Umbilical cord (tissue), 2 donors: ENCODE measurements at places on chromosomes 1 and 21.

DNA sequence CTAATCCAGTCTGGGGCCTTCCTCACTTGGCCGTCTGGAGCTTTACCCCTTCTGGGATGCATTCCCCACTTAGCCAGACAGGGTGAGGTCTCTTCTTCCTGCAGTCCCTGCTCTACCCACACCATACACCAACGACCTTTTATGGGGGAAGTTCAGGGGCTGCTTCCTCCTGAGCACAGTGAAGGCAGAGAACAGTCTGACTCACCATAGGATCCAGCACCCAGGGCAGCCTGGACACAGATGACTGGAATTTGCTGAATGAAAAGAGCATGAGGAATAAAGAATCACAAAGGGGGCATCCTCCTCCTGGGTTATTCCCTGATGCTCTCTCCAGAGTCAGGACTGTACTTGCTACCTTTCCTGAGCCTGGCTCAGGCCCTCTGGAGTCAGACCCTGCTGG, 4.6 kb upstream of the FOXE3 start:
- DNase-seq: no peak

DNA sequence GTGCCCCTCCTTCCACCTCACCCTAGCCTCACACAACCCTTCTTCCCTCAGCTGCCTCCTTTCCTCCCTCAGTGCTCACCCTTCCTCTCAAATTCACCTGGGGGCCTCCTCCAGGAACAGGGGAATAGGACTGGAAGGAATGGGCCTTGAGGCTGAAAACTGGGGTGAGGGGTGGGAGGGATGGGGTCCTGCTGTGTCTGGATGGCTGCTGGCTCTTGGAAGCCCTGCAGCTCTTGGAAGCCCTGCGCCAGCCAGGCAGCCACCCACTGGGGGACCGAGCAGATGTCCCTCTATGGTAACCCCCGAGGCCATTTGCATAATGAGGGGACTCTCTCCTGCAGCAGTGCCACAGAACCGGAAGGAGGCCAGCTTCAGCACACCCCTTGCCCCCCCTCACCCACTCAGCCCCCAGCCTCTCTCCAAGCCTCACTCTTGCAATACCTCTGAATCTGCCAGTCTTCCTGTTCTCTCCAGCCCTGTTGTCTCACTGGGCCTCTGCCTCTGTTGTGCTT, 85.2 kb downstream of the KIRREL1 start:
- DNase-seq: no peak

GRCh38 chr1:68191717-68192116, 40.6 kb downstream of the WLS start:
- no peak for DNase-seq

- no peak for DNase-seq
These were observed 73.8 kb downstream of the LYPLAL1 start for GRCh38 chr1:219247441-219247840.

DNA sequence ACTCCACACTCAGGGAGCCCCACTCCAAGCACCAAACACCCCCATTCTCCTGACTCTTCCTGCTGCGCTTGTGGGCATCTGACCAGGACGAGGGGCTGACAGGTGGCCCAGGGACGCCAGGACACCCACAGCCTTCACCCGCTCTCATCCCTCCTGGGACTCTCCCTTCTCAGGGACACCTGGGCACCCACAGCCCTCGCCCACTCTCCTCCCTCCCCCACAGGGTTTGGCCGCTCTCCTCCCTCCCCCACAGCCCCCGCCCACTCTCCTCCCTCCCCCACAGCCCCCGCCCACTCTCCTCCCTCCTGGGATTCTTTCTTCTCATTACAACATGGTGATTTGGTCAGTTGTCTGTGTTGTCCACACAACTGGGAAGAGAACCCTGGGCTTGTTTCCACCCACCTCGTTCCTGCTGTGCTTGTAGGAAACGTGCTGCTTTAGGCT, 43.4 kb downstream of the PRDM15 start:
- no peak for DNase-seq

GRCh38 chr1:94244816-94245215, 7.4 kb upstream of the ARHGAP29 start:
- no peak for DNase-seq

DNA sequence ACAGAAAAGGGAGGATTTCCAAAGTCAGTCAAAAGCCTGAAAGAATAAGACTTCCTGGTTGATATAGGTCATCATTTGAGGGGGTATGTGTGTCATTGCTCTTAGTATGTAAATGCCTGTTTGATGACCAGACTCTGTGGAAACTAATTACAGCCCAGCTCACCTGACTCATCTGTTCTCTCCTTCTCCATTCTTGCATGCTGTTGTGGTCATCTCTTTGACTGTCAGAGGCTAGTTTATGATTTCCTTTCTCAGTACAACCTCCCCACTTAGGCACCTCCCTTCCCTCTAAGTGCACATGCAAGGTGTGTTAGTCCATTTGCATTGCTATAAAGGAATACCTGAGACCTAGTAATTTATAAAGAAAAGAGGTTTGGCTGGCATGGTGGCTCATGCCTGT, 2.4 kb upstream of the C1orf116 start:
- DNase-seq: no peak

DNA sequence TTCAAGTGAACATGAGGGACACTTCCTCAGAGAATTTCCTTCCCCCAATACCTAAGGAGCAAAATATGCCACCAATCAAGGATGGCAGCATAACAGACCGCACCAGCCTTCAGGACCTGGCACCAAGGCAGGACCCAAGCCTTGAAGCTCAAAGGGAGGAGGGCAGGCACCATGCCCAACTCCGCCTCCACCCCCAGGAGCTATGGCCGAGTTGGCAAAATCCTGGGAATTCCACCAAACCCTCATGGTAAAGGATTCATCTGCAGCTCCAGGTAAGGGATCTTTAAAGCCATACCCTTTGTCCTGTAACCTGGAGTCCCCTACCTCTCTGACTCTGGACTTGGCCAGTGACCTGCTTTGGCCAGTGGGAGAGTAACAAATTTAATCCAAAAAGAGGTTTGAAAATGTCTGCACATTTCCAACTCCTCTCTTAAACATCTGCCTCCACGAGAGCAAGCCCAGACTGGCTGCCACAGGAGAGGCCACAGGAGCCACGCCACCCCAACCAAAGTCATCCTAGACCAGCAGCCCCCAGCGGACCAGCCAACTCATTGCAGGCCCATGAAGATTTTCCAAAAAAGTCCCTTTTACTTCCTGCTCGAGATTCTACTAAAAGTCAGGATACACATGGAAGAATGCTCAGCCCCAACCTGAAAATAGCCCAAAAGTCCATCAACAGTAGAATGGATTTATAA, 41.9 kb downstream of the NPHP4 start:
- no peak for DNase-seq

- DNase-seq: no peak
These were observed 306.3 kb upstream of the POU3F1 start for GRCh38 chr1:38352869-38353268.

DNA sequence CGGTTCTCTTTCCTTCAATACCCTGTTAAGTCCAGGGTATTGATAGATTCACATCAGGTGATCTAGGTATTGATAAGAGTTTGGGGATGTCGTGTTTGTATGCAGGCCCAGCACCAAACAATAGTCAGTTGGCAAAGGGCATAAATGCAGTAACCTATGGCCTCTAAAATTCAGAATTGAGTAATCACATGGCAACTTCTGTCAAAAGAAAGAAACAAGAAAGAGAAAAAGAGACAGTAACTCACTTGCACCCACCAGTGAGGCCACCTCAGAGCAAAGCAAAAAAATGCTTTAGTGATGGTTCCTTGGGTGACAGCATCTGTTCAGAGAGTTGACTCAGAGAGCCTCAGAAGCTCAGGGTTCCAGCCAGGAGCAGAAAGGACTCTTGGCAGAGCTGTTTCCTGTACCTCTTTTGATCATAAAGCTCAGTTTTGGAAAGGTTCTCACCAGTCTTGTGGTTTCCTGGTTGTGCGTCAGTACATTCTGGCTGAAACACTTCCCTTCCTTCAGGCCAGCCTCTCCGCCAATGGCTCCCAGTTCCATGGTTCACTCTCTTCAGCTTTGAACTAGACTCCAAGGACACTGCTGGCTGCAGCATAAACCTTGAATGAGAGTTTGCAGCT, 70.1 kb upstream of the GORAB start:
- DNase-seq: no peak
